ENCODE measurements at places on chromosomes 13 and 19.

- DNase-seq, result no peak
Measured at GRCh38 chr13:31174018-31174417, 12.3 kb upstream of the HSPH1 start.

- DNase-seq, result peak; percentile 60
Measured at GRCh38 chr13:75550159-75550567, 572 bp downstream of the UCHL3 start.

DNA sequence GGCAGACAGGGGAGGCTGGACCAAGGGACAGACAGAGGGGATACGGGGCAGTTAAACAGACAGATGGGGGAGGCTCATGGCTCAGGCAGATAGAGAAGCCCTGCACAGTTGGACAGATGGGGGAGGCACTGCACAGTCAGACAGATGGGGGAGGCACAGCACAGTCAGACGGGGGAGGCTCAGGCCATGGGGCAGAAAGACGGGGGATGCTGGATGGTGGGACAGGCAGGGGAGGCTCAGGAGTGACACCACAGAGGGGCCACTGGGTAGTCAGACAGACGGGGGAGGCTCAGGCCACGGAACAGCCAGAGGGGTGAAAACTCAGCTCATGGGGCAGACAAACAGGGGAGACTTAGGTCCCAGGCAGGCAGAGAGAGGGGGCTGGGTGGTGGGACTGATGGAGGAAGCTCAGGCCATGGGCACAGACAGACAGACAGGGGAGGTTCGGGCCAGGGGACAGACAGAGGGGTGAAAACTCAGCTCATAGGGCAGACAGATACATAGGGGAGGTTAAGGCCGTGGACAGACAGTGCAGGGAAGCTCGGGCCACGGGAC is 886 bp downstream of the MFSD12 start:
- no peak for DNase-seq

DNA sequence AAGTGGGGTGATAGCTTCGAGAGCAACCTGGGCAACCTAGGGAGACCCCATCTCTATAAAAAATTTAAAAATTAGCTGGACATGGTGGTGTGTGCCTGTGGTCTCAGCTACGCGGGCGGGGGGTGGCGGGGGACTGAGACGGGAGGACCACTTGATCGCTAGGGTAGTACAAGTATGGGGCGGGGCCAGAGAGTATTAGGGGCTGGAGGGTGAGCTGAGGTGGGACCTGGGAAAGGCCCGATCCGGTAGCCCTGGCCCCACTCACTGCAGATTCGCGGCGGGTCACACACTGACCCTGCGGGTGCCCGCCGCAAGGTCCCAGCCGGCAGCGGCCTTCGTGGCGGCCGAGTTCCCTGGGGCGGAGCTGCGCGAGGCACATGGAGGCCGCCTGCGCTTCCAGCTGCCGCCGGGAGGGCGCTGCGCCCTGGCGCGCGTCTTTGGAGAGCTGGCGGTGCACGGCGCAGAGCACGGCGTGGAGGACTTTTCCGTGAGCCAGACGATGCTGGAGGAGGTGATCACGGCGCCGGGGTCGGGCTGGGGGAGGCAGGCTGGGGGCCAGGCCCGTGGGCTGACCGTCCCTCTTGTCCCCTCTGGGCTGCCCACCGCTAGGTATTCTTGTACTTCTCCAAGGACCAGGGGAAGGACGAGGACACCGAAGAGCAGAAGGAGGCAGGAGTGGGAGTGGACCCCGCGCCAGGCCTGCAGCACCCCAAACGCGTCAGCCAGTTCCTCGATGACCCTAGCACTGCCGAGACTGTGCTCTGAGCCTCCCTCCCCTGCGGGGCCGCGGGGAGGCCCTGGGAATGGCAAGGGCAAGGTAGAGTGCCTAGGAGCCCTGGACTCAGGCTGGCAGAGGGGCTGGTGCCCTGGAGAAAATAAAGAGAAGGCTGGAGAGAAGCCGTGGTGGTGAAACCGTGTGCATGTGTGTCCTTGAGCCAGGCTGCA is 2.0 kb upstream of the ARHGAP45 start:
- peak; percentile 81 for DNase-seq

- no peak for DNase-seq
Measured at GRCh38 chr13:74687442-74688182, 553.4 kb upstream of the KLF12 start.

GRCh38 chr19:35073941-35074340 is 32.4 kb downstream of the HPN start:
- DNase-seq, result no peak

GRCh38 chr19:1813192-1814182 is 1.4 kb upstream of the ATP8B3 start:
- no peak for DNase-seq

DNA sequence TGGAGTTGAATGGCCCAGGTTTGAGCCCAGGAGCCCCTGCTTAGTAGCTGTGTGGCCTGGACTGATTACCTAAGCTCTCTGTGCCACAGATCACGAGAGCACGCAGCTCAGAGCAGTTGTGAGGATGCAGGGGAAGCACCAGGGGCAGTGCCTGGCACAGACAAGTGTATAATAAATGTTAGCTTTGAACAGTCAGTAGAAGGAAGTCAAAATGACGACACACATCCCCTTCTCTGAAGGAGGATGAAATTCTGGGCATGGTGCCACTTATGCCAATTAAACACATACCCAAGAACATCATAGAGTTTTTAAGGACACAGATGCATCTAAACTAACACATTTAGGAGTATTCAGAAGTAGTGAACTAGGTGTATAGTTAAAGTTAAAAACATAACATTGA is 24.9 kb upstream of the SIGLEC11 start:
- DNase-seq, result no peak

DNA sequence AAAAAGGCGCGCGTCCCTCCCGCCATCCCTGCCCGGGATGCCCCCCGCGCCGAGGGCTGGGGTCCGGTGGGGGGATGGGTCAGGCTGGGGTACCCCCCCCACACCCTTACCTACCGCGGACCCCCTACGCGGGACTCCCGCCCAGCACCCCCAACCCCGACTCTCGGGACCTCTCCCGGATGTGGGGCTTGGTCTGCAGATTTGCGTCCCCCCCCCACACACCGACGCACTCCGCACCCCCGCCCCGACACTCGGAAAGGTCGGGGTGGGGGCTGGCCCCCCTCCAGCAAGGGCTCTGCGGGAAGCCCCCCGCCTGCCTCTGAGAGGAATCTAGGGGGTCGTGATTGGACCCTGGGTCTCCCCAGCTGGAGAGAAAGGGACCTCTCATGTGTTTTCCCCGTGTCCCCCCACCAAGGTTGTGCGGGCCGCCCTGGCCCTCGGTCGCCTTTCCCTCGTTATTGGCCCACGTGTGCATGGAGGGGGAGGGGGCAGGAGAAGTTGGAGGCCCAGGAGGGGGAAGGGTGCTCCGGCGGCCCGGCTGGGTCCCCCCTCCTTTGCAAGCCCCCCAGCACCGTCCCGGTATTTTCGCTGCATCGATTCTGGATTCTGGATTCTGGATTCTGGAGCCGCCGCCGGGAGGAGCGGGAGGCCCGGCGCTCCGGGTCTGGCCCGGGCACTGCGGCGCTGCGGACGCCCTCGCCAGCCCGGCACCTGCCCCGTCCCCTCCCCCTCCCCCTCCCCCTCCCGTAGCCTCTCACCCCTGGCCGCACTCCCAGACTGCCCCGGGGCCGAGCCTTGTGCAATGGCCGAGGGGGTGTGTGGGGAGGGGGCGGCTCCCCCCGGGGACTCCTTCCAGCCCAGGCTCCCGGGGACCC is 607 bp downstream of the NFIC start:
- peak; percentile 72 for DNase-seq

- no peak for DNase-seq
Measured at GRCh38 chr13:54210397-54211049, 1181.9 kb downstream of the OLFM4 start.

GRCh38 chr19:46115396-46116106 is 8.9 kb downstream of the IGFL3 start:
- no peak for DNase-seq

DNA sequence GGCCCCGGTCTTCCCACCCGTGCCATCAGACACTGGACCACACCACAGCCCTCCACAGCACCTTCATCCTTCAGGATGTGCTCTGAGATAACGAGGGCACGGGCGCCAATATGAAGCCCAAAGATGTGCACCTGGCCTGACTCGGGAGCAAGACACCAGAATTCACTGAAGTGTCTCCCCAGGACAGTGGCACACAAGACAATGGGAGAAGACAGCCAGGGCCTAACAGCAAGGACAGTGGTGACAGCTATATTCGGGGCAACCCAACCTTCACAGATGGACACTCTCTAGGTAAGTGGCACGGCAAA is 7.2 kb downstream of the DDX39A start:
- no peak for DNase-seq

DNA sequence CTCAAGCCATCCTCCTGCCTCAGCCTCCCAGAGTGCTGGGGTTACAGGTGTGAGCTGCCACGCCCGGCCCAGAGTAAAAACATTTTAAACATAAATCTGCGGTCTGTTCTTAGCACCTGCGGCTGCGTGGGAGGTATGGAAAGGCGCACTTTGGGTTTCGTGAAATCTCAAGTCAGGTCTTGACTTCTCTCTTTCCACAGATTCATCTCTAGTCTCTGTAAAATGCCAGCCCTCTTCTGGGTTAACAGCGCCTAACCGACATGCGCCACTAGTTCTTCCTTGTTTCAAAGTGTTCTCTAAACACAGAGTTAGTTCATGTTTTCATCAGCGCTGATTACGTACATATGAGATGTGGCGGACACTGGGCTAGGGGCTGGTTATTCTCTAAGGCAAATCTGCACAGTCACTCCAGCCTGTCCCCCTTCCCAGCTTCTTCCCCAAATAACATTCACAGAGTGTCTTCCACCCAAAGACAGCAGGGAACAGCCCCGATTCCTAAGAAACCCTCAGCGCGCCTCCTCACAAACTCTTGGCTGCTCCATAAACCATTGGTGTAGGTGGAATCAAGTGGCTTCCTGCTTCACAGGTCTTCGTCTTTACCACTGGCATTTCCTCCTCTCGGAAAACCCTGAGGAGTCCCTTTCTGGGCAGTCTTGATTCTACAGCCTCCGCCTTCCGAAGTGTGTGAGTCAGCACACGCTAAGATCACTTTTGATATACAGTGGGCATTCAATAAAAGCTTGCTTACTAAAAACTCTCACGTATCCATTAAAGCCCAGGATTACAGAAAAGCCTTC is 1.4 kb downstream of the PARP4 start:
- peak; percentile 61 for DNase-seq

GRCh38 chr13:60318186-60318585 is 78.8 kb upstream of the TDRD3 start:
- DNase-seq, result no peak

DNA sequence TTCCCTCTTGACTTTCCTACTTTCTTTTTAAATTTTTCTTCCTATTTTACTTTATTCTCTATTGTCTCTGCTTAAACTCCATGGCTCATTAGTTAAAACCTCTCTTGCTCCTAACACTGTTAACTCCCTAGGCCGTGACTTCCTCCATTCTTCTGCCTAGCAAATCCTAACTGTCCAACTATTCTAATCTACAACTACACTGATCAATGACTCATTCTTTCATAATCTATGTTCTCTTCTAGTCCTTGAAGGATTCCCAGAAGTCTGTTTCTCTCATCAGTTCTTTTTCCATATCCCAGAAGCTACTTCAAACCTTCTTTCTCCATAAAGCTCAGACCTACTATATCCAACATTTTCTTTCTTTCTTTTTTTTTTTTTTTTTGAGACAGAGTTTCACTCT is 66.9 kb downstream of the MICU2 start:
- DNase-seq, result no peak

- DNase-seq, result no peak
Measured at GRCh38 chr19:49182848-49183375, 25.3 kb downstream of the TRPM4 start.

- DNase-seq, result peak; percentile 89
Measured at GRCh38 chr19:17796013-17796837, 1.3 kb downstream of the B3GNT3 start.

DNA sequence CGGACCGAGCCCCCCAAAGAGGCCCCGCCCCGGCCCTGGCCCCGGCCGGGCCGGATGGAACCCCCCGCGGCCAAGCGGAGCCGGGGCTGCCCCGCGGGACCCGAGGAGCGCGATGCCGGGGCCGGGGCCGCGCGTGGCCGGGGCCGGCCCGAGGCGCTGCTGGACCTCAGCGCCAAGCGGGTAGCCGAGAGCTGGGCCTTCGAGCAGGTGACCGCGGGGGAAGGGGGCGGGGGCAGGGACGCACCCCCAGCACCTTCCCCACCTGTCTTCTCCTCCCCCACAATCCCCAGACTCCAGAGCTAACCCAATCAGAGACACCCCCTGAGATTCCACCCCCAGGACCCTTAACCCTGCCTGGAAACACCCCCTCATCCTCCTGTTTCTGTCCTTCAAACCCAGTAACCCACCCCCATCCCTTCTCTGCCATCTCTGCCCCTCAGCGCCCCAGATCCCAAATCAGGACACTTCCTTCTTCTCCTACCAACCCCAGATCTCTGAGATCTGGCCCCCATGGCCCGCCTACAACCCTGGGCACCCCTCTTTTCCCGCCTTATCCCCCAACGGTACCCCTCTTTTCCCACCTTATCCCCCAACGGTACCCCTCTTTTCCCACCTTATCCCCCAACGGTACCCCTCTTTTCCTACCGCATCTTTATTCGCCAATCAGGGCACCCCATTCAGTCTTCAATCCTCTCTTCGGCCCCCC is 505 bp downstream of the ZSWIM4 start:
- DNase-seq, result no peak

DNA sequence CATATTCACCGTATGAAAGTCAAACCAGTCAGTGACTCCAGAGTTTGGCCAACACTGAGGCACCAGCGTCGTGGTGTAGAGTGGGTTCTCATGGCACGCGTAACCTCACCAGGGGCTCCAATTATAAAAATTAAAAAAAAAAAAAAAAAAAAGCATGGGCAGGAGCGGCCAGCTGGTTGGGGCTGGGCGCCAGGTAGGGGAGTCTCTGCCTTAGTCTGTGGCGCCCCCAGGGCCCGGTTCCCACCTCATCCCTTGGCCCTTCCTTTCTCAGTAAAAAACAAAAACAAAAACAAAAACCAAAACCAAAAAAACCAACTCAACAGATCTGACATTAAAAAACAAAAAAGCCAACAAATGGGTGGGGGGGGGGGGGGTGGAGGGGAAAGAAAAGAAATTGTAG is 4.6 kb upstream of the EPHX3 start:
- DNase-seq, result no peak
